Stimulated activated CD4-positive, alpha-beta T cell treated with anti-CD3 and anti-CD28 coated beads, Interleukin-1b, Interleukin-23, amount 100 ng/mL, for 1 hour (primary cell): ENCODE measurements at places on chromosomes 5 and 9.
A peak's percentile ranks its signal among the peaks of the same experiment; 100 is the strongest.

DNA sequence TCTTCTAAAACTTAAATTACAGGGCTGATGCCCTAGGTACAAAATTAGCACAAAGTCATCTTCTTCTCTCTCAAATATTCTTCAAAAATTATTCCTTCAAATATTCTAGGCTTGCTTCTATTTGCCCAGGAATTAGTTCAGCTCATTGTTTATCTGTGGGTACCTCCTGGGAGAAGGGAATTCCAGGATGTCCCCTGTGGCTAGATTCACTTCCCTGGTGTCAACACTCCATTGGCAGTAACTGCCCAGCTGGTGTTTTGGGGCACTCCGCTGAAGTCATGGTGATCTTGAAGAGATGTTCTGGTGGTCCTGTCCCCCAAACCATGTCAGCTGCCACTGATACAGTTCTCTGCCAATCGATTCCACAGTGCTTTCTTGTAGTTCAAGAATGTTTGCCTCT is 26.2 kb upstream of the TGFBR1 start:
- DNase-seq: no peak

- no peak for DNase-seq
These were observed 137.6 kb downstream of the TRPM3 start for GRCh38 chr9:70983723-70984295.

- no peak for DNase-seq
These were observed 33.9 kb downstream of the TAS2R1 start for GRCh38 chr5:9596171-9596780.

DNA sequence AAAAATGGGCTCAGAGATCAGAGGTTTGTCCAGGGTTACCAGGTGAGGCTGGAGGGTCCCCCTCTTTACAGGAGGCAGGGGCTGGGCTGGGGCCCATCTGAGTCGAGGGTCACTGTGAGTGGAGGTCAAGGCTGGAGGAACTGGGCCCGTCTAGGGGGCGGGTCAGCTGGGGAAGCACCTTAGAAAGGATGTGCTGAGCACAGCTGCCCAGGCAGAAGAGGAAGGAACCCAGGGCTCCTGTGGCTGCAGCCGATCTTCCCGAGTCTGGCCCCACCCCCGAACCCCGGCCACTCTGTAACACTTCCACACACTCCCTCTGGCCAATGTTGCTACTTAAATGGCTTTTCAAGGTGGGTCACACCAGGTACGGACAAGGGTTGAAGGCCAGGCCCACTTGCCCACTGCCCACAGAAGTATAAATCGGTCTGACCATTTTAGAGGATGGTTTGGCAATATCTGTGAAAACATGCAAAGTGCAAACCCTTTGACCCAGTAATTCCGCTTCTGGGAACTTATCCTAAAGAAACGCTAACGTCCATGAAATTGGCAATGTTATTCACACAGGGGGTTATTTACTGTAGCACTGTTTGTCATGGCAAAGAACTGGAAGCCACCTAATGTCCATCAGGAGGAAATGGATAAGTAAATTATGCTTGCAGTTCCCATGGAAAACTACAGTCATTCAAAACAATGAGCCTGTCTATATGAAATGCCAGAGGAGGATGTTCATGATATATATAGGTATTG is 30.5 kb upstream of the EEIG1 start:
- DNase-seq: no peak

DNA sequence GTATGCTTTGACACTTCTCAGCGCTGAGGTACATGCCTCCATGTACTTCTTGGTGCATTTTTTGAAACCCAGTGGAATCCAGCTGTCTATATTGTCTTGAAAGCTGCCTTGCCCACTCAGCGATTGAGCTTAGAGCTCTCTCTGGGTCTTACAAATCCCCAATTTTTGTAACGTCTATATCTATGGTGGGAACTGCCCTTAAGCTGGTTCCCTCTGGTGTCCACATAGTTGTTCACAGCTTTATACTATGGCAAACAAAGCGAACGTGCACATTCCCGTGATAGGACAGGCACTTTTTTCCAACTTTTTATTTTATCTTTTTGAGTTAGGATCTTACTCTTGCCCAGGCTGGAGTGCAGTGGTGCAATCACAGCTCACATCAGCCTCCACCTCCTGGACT is 20.9 kb downstream of the CDHR2 start:
- DNase-seq: no peak

DNA sequence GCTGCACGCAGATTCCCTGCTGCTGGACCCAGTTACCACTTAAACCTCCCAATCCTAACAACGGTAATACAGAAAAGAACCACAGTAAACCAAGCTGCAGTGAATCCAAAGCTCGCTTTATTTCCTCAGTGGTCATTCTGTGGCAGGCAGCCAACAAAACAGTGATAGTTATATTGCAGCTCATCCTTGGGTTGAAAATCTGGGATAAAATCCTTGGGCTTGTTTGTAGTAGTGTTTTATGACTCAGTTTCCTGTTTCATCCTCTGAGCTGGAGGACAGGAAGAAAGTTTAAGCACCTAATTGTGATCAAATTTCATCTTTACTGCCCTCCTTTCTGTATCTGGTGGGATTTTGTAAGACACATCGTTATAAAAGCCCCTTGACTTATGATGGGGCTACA is 31.4 kb downstream of the HMGCR start:
- DNase-seq: no peak

DNA sequence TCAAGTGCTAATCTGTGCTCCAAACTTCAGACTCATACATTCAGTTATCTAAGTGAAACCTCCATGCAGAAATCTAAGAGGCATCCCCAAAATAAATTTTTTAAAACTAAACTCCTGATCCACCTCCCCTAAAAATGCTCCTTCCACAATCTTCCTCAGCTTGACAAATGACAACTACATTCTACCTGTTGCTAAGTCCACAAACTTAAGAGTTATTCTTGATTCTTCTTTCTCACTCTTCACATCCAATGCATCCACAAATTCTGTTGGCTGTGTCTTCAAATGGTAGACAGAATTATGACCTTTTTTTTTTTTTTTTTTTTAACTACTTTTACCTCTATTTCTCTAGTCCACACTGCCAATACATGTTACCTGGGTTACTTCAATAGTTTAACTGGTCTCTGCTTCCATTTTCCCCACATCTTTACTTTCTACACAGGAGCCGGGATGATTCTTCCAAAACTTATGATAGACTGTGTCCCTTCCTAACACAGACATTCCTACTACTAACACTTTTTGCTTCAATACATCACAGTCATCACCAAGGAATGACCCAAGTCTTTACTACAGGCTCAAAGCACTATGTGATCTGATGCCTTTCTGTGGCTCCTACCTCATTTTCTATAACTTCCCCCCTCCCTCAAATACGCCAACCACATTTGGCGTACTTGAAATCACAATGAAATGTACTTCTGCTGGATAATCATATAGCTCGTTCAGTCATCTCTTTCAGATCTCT is 143.6 kb downstream of the PDE4D start:
- no peak for DNase-seq

- no peak for DNase-seq
These were observed 20.0 kb downstream of the MORN5 start for GRCh38 chr9:122179690-122180074.

- no peak for DNase-seq
These were observed 134.5 kb downstream of the FANCC start for GRCh38 chr9:95182854-95183563.

DNA sequence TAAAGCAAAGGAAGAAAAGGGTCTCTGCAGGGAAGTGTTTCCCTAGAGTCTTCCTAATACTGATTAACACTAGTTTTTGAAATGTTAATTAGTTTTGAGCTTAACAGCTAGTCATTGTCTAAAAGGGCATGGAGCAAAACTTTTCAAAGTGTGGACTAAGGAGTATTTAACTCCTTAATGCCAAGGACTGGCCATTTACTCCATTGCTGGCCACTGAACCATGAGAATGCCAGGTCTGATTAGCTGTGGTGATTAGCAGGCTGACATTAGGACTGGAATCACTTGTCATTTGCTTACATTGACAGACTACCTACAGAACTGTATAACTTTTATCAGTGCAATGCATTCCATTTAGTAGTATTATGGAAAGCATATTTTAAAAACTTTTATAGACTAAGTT is 987.0 kb downstream of the NR2F1-AS1 start:
- DNase-seq: no peak

DNA sequence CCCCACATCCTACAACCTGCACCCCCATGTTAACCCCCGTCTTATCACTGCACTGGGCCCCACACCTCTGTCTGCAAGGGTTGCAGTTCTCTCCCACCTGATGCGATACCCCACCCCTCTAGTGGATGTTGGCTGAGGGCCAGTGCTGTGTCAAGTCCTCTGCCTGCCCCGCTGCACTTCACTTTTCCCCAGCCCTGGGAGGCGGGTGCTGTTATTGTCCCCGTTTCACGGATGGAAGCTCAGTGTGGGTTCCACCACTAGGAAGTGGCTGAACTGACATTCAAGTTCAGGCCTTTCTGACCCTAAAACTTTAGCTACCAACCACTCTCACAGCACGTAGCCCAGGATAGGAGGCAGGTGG is 3.5 kb downstream of the SNCB start:
- no peak for DNase-seq

- DNase-seq: no peak
These were observed 13.9 kb downstream of the SLC31A2 start for GRCh38 chr9:113164536-113165300.

GRCh38 chr5:155004138-155004744 is 9.3 kb upstream of the KIF4B start:
- DNase-seq: peak; percentile 1

DNA sequence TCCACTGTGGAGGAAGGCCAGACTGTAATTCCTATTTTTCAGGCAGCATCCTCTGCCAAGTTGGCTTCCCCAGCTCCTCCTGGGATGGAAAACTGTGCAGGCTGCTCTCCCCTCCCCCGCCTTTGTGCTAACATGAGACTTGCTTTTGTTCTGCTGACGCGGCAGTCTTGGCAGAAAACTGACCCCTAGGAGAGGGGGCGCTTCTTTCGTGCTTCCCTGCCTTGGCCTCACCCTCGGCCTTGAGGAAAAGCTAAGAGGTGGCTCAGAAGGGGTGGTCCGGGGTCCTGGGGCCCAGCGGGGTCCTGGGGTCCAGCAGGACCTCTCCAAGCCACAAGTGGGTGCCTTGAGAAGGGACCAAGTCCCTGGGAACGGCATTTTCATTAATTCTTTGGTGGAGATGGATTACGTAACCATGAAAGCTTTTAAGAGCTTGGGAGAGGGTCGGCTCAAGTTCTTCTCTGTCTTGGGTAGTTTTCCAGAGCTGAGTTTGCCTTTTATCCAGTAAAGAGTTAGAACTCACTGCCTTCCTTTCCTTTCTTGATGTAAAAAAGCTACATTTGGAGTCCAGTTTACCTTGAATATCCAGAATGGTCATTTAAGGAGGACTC is 51.0 kb downstream of the SH3PXD2B start:
- DNase-seq: no peak

DNA sequence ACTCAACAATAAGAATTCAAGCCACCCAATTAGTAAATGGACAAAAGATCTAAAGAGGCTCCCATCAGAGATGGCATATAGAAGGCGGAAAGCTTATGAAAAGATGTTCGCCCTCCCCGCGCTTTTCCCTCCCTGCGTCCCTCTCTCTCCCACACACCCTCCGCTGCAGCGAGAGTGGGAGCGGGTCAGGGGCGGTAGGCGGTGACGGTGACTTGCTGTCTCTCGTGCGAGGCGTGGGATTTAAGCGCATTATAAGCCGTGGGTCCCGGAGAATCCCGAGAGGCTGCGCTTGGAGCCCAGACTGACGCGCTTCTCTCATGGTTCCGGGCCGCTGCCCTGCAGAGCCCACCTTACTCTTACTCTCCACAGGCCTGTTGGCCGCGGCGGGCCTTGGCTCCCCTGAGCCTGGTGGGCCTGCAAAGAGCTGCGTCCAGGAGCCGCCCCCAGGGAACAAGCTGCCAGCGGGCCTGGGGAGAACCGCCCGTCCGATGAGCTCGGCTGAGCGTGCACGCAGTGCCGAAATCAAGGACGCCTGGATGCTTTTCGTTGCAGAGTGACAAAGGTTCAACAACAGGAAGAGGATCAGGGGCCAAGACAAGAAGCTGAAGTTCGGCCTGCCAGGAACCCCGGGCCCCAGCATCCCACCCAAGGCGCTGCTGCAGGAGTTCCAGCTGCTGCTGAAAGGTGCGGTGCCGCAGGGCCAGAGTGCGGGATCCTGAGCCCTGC is 42.6 kb upstream of the BICD2 start:
- DNase-seq: no peak

GRCh38 chr5:65727491-65728156 is 5.6 kb downstream of the NLN start:
- DNase-seq: no peak

GRCh38 chr5:133926489-133927299 is 41.7 kb downstream of the C5orf15 start:
- no peak for DNase-seq

- DNase-seq: no peak
These were observed 992.1 kb downstream of the MAT2B start for GRCh38 chr5:164497311-164498064.

GRCh38 chr9:99391937-99392594 is 170.0 kb downstream of the SEC61B start:
- DNase-seq: no peak

- no peak for DNase-seq
These were observed 187.6 kb downstream of the COMMD10 start for GRCh38 chr5:116272281-116272941.

DNA sequence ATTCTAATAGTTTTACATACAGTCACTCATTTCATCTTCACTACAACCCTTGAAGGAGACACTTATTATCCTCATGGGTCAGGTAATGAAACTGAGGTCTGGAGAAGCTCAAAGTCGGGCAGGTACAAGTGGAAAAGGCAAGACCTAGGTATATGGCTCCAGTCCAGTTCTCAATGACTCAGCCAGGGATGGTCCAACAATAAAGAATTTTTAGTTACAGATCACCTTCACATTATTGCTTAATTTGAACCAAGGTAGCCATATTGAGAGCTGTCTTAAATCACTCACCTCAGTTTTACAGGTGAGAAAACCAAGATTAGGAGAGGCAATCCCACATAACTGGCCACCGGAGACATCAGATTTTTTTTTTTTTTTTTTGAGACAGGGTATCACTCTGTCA is 55.4 kb downstream of the PTPN3 start:
- no peak for DNase-seq

DNA sequence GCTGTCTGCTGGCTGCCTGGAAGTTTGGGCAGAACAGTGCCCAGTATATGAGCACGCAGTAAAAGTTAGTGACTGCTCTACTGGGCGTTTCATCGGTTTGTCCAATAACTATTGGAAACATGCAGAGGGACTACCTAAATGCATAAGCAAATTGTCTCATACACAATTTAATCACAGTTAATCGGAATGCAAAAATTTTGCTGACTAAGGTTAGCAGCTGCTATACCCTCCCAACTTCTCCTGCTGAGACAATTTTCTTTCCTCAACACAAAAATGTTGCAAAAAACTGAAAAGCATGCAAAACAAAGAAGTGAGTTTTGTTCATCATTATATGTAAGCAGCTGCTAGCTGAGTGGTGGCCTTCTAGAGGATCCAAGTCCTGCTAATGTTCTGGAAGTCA is 327.5 kb downstream of the SEMA5A start:
- no peak for DNase-seq

- no peak for DNase-seq
These were observed 854.8 kb upstream of the ARRDC3 start for GRCh38 chr5:92237896-92238295.

GRCh38 chr5:27315363-27316270 is 277.2 kb upstream of the CDH9 start:
- DNase-seq: no peak
